H1 (cell line): ENCODE measurements at places on chromosomes 2 and 18. TPM values are rescaled to one million over a fixed set of nuclear protein-coding genes. Genes with fewer than 3 reads are reported as not detected.

ERBB4 gene
- total RNA-seq: 0.34 and 0.69 TPM in 2 replicates

DNA sequence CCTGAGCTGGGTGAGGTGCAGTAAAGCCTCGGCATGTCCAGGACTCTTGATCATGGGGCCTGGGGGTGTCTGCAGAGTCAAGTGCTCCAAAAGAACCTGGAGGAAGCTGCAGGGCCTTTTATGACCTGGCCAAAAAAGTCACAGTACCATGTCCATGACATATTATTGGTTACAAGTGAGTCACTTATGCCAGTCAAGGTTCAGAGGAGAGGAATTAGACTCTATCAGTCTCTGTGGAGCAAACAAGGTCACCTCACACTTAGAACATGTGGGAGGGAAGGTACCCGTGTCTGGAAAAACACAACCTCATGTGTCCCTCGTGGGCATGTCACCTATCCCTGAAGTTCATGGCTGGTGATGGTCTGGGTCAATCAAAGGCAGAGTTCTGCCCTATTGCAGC is 465.7 kb downstream of the FBXO15 start:
- no peaks in the 10 kb centered on the region for H3K27me3 ChIP-seq
- H3K27ac ChIP-seq: no peak overlapping the region
- no peak overlapping the region for H3K4me3 ChIP-seq

DNA sequence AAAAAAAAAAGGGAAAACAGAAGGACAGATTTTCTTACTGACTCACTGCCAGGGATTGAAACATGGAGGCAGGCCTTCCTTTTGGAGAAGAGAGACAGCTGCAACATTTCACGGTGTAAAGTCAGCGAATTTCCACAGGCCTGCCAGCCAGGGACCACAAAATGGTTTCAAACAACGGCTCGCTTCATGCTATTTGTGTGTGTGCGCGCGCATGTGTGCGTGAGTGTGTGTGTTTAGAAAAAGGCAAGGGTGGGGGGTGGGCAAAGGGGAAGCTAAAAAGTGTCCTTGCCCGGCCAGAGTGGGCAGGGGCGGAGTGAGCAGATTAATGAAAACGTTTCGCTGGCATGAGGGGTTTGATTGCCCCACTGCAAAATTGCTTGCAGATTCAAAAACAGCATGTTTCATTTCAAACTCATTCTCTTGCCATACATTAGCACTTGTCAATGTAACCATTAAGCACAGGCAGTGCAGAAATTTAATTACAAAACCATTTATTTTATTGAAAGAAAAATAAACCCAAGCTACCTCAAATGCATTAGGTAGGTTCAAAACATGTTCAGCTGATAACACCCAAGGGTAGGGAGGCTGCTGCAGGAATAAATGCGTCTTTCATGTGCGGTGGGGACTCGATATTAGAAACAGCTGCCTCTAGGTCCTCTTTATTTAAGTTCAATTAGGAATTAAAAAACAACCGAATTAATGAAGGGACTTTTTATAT is 182.1 kb upstream of the SIX2 start:
- H3K27ac ChIP-seq: no peak overlapping the region
- H3K4me3 ChIP-seq: no peak overlapping the region
- no peak for DNase-seq
- no peaks in the 10 kb centered on the region for H3K36me3 ChIP-seq

GRCh38 chr2:74278694-74279093 is 64.5 kb downstream of the SLC4A5 start:
- no peaks in the 10 kb centered on the region for H3K4me1 ChIP-seq
- no peaks in the 10 kb centered on the region for H3K36me3 ChIP-seq
- no peak for DNase-seq
- H3K27me3 ChIP-seq: no peaks in the 10 kb centered on the region

GRCh38 chr2:134435936-134436335 is 182.1 kb downstream of the MGAT5 start:
- no peak overlapping the region for H3K27ac ChIP-seq
- H3K36me3 ChIP-seq: no peaks in the 10 kb centered on the region
- peaks cover 23% of the 10 kb centered on the region for H3K27me3 ChIP-seq
- no peak overlapping the region for H3K4me3 ChIP-seq
- peaks cover 7% of the 10 kb centered on the region; the same call in 1 of the 2 replicates for H3K4me1 ChIP-seq

DNA sequence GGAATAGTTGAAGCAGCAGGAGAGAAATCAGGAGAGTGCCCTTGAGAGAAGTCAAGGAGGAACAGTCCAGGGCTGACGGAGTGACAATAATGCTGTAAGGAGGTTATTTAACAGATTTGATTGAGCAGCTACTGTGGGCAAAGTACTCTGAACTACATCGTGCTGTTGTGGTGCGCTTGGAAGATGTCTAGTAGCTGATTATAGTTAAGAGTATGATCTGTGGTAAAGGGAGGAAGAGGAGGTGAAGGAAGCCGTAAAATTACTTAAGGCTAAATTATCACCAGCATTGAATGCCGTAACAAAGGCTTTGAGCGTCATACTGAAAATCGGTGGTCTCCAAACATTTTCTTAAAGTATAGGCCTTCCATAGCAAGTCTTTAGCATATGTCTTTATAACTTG is 4.5 kb downstream of the PCBP1 start:
- no peaks in the 10 kb centered on the region for H3K36me3 ChIP-seq
- no peak overlapping the region for H3K27ac ChIP-seq
- DNase-seq: no peak
- no peaks in the 10 kb centered on the region for H3K27me3 ChIP-seq

GRCh38 chr2:95352310-95353054 is 50.0 kb upstream of the FAHD2A start:
- H3K27ac ChIP-seq: no peak overlapping the region
- H3K36me3 ChIP-seq: no peaks in the 10 kb centered on the region
- no peak overlapping the region for H3K4me3 ChIP-seq
- DNase-seq: peak; percentile 20
- H3K27me3 ChIP-seq: peaks cover 9% of the 10 kb centered on the region
- H3K4me1 ChIP-seq: no peaks in the 10 kb centered on the region

TP53I3 gene
- total RNA-seq: 29.4 and 30.1 TPM in 2 replicates

GRCh38 chr18:38421021-38421420 is 855.4 kb upstream of the CELF4 start:
- no peaks in the 10 kb centered on the region for H3K4me1 ChIP-seq
- no peak overlapping the region for H3K4me3 ChIP-seq
- no peak for DNase-seq
- H3K27ac ChIP-seq: no peak overlapping the region
